Cerebellar nuclear complex (tissue), 1 donor: ENCODE measurements at places on chromosomes 4 and X.

DNA sequence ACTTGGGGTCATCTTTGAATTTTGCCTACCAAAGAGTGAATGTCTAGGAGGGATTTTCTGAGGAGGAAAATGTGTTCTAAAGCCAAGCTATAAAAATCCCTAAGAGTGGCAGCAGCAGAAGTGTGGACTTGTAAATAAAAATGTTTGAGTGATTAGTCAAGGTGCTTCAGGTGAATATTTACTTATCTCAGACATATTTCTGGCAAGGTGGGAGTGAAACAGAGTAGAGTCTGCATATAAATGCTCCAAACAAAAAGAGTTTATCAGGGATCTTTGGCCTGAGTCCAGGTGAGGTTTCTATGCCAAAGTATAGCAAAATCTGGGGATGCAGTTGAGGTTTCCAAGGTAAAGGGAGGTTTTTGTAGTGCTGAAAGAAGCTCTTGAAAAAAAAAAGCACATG, 19.7 kb downstream of the CYSLTR1 start:
- no peak for DNase-seq

- no peak for DNase-seq
Observed at GRCh38 chr4:139018501-139018900, 2.9 kb downstream of the NOCT start.

- no peak for DNase-seq
Observed at GRCh38 chrX:155577682-155578081, 35.1 kb downstream of the TMLHE start.

GRCh38 chr4:15396157-15396800, 31.6 kb upstream of the C1QTNF7 start:
- DNase-seq = no peak

DNA sequence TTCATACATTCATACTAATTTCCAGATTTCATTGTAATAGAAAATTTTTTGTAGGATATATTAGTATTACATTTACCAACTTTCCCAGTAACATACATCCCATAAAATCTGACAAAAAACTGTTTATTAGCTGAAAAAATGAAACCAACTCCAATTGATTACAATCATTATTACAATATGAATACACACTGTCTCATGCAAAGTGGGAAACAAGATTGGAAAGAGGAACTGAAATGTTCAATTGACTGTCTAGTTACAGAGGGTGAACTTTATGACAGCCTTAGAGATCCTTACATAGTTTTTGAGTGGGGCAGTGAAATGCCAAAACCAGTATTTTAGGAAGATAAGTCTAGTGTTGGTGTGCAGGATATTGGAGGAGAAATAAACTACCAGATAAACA, 2.3 kb upstream of the AMBN start:
- DNase-seq = no peak

GRCh38 chrX:10725071-10725470, 104.7 kb upstream of the MID1 start:
- DNase-seq = no peak

- no peak for DNase-seq
Observed at GRCh38 chr4:85793233-85793585, 318.3 kb downstream of the ARHGAP24 start.

DNA sequence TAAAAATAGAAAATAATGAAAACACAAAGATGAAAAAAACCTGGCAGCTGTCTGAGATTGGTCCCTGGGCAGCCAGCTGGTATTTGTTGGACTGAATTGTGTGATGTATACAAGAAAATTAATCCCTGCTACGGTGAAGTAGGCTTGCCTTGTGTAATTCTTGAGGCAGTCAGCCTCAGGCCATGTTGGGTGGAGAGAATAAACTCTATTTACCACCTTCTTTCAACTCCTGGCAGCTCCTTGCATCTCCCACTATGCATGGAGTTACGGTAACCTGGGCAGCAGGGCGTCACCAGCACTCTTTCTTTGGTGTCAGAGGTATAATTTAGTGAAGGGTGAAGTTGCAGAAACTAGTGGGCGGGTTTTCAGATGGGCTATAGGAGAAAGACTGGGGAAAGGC, 3.5 kb downstream of the SPIN2A start:
- DNase-seq = no peak

GRCh38 chrX:140064993-140065392, 99.7 kb upstream of the CXorf66 start:
- no peak for DNase-seq

- DNase-seq = no peak
Observed at GRCh38 chr4:16351161-16351560, 124.9 kb upstream of the TAPT1 start.

- DNase-seq = no peak
Observed at GRCh38 chr4:16505726-16506125, 279.5 kb upstream of the TAPT1 start.

DNA sequence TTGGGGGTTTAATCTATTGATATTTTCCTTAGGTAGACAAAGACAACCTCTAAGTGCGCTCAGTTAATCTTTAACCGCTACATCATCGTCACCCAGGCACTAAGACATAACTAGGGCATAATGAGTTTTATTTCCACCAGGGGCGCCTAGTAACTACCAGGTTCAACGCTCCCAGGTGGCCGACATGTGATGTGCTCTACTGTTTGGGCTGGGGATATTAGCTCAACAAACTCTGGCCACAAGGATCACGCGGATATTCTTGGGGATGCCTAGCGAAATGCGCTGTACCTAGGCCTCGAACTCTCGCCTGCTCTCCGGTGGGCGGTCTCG, 915 bp upstream of the RAB33B start:
- DNase-seq = no peak

DNA sequence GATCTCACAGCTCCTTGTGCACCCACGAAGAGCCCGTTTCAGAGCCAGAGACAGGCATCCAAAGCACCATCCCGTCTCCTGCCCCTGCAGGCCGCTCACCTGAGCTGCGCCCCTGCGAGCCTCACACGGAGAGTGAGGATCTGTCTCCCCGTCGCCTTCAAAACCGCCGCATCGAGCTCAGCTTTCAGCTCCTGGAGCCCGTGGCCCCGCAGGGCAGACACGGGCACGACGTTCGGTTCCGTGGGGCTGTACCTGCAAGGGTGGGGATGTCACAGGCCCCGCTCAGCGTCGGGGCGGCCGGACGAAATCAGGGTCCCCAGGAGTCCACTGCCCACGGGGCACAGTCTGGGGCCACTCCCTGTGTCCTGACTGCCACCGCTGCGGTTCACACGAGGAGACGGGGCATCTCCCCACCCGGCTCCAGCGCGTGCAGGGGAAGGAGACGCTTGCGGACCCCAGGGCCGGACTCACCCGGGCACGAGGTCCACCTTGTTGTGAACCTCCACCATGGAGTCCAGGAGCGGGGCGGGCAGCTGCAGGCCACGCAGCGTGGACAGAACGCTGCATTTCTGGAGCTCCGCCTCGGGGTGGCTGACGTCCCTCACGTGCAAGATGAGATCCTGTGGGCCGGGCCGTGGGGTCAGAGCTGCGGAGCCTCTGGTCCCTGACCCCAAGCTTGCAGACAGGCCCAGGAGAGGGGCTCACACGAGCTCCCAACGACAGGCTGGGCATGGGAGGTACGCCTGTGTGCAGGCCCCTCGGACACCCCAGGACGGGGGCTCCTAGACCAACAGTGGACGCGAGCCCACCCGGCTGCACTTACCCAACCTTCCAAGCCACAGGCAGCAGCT, 11.1 kb downstream of the GTPBP6 start:
- no peak for DNase-seq

DNA sequence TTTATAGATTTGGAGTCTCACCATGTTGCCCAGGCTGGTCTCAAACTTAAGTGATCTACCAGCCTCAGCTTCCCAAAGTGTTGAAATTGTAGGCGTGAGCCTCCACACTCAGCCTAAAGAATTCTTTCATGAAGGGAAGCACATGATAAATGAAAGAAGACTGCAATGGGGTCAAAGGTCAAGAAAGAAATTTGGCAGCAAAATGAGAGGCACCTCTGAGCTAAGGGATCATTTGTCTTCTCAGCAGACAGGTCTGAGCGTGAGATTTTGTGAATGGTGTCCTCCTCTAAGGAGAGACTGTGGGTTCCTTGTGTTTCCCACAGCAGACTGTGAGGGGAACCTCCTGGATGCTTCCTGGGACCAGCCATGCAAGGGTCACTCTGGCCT, 57.5 kb upstream of the EGFL6 start:
- DNase-seq = no peak

DNA sequence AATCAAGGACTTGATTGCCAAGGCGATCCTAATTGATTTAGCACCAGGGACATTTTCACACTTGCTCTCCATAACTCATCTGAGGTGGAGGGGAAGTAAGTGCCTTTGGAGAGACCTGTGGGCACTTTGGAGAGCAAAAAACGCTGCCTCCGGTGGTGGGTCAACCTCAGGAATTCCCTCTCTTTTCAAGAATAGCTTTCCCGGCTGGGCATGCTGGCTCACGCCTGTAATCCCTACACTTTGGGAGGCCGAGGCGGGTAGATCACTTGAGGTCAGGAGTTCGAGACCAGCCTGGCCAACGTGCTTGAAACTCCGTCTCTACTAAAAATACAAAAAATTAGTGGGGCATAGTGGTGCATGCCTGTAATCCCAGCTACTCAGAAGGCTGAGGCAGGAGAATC, 49.2 kb downstream of the PRPS1 start:
- no peak for DNase-seq

DNA sequence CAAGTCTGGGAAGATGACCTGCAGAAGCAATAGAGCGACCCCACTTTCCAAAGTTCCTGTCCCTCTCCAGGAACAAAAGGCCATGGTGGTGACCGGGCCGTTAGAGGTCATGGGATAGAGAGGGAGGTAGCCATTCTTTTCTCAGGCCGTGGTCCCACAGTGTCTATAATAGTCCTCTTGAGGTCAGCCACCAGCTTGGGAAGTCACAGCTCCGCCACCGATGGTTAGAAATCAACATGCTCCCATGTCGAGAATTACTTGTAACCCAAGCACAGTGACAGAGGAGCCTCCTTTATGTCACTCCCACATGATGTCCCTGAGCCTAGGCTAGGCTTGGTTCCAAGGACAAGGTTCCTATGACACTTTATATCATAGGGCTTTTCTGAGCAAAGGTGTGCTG, 48.3 kb upstream of the CBR4 start:
- no peak for DNase-seq

DNA sequence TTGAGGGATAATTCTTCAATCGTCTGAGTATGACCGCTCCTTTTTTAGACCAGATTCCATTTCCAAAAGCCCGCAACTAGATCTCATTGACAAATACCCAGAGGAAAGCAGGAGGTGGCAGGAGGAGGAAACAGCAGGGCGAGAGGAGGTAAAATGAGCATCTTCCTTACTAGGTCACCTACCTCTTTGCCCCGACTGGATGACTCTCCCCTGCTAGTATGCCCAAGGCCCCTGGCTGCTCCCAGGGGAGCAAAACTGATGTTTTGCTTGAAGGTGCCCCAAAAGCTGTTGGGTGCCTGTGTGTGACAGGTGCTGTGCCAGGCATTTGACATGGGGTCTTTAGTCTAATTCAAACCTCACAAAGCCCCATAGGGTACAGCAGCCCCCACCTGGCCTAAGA, 48.9 kb downstream of the C4orf50 start:
- DNase-seq = no peak

- DNase-seq = no peak
Observed at GRCh38 chr4:150321113-150321512, 242.9 kb downstream of the DCLK2 start.

- DNase-seq = no peak
Observed at GRCh38 chr4:186368281-186368680, 102.3 kb downstream of the F11 start.

GRCh38 chrX:97756879-97757278, 873.2 kb downstream of the RPA4 start:
- no peak for DNase-seq

DNA sequence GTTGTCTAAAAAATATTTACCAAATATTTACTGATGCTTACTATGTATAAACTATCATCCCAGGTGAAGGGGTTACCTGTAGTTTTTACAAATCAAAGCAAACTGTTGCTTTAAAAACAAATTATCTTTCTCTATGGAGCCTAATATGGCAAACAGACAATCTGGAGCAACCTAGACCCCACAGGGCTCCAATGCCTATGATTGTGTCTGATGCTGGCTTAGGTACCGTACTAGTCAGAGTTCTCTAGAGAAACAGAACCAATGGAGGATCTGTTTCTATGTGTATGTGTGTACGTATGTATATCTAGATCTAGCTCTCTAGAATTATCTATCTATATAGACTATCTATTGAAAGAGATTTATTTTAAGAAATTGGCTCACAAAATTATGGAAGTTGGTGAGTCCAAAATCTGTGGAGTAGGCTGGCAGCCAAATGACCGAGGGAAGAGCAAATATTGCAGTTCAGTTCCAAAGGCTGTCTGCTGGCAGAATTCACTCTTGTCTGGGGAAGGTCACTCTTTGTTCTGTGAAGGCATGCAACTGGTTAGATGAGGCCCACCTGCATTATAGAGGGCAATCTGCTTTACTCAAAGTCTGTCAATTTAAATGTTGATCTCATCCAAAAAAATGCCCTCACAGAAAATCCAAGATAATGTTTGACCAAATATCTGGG, 127.1 kb upstream of the ENPEP start:
- no peak for DNase-seq

DNA sequence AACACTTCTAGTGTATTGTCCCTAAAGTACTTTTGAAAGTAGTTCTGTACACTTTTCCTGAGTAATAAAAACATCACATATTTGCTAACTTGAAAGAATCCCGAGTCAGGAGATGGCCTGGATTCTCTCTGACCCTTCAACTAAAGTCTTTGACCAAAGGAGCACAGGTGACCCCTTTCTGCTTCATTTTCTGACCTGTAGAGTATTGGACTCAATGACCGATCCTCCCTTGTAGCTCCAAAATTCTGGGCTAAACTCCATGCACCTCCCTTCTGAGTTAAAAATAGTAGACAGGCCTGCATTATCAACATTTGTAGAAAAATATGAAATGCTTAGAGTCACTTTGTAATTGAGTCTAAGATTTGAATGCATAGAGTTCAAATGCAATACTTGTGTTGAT, 4.0 kb upstream of the TAPT1 start:
- DNase-seq = no peak

GRCh38 chr4:6771229-6771671, 11.3 kb upstream of the KIAA0232 start:
- DNase-seq = peak; percentile 18

GRCh38 chrX:114650351-114650750, 66.5 kb downstream of the HTR2C start:
- no peak for DNase-seq

DNA sequence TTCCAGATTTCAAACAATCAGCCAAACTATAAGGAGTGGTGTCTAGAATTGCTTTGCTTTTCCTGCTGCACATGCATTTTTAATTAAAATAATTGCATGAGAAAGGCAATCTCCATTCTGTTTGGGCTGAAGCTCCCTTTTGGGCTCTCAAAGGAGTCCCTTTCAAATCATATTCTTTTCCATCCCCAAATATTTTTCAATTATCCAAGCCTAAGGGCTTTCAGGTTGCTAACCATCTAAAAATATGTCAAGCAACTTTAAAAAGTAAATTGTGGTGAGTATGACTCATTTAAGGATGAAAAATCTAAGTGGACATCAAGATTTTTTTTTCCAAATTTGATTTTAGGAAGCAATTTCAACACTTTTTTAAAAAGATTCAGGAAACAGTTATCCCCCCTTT, 28.4 kb downstream of the PIR start:
- no peak for DNase-seq

- DNase-seq = no peak
Observed at GRCh38 chrX:73262991-73263390, 48.3 kb upstream of the NAP1L2 start.
